ENCODE measurements at places on chromosomes 16 and 17.

GRCh38 chr17:61460796-61461585, 8.8 kb downstream of the TBX4 start:
- no peak for DNase-seq

DNA sequence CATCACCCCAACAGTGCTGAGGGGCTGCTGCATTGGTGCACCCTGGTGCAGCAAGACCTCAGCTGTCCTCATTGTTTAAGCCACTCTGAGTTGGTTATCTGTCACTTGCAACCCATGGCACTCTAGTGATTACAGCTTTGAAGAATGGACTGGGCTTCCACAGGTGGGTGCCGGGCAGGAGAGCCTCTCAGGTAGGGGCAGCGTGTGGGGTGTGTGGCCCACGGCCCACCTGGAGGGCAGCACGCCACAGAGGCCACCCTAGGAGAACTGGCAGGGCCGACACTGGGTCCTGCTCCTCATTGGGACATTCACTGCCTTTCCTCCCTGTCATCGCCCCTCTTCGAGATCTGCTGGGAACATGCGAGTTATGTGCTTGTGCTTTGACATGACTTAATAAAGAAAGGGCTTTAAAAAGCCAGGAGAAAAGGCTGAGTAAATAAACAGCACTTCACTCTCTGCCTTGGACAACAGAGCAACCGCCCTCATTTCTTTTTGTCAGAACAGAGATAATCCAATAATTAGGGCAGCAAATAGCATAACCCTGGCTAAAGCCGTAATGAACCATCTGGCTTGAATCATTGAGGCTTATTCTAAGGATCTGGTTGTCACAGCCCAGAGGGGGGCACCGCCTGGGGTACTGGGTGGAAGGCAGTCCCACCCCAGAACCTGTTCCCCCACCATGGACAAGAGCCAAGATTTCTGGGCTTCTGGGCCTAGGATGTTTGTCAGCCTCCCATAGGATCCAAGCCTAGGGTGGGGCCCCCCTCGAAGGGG, 3.0 kb downstream of the DOC2B start:
- DNase-seq, result no peak

DNA sequence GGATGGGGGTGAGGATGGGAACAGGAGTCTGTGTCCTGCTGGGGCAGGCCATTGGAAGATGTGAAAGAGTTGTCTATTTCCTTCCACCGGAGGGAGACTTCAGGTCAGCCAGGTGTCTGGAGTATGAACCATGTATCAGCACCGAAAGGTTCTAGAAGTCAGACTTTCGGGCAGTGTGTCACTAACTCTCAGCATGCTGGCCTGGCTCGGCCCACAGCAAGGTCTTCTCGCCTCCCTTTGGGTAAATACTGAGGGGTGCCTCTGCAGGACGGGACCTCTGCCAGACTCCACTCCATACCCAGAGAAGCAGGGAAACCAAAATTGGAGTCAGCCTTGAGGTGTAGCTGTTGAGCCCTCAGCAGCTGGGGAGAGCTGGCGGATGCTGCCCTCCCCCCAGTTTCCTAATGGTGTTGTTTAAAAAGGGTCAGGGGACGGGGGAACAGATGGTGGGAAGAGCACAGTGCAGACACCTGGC, 507 bp downstream of the CIITA start:
- DNase-seq, result peak; percentile 38

DNA sequence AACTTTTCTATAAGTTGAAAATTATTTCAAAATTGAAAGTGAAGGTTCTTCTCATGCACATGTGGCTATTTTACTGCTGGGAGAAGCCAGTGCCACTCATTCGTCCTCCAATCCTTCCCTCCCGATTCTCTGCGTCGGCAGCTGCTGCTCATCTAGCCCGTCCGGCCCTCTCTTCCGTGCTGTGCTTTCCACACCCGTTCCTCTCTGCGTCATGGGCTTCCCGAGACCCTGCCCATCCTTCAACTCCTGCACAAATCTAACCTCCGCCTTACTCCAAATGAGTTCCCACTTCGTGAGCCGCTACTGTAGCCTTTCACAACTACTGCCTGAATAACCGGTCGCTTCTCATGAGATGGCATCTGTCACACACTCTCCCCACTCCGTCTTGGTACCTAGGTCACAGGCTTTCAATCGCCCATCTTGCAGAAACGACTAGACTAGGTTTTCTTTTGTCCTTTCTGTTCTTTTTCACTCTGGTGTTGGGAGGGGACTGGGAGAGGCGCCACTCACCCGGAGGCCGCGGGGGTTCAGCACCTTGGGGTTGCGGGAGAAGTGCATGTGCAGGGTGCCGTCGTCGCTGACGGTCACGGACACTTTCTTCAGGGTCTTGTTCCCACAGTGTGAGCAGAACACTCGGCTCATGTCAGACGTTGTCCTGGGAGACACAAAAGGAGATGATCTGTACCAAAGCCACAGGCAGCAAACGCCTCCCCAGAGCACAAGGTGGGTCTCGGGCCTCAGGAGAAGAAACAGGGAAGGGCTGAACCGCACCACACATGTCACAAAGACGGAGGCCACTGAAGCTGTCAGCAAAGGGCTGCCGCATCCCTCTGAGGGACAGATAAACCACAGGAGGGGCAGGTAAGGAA, 10.1 kb downstream of the NOB1 start:
- no peak for DNase-seq

DNA sequence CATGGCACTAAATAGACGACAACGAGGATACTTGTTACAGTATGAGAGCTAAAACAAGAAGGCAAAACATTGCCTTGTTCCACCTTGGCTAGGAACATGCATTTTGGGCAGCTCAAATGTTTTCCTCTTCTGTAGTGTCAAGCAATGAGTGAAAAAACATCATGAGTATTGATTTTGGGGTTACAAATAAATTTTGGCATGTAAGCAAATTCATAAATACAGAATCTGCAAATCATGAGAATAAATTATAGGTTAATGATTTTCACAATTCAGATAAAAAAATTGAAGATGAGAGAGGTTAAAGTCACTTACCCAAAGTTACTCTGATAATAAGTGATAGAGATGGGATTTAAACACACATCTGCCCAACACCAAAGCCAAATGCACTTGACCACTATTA, 28.4 kb upstream of the NUFIP2 start:
- no peak for DNase-seq

- DNase-seq, result peak; percentile 79
These were observed 14.7 kb upstream of the PLLP start for GRCh38 chr16:57299009-57299718.

GRCh38 chr17:38743556-38744171, 4.5 kb downstream of the PCGF2 start:
- peak; percentile 59 for DNase-seq

DNA sequence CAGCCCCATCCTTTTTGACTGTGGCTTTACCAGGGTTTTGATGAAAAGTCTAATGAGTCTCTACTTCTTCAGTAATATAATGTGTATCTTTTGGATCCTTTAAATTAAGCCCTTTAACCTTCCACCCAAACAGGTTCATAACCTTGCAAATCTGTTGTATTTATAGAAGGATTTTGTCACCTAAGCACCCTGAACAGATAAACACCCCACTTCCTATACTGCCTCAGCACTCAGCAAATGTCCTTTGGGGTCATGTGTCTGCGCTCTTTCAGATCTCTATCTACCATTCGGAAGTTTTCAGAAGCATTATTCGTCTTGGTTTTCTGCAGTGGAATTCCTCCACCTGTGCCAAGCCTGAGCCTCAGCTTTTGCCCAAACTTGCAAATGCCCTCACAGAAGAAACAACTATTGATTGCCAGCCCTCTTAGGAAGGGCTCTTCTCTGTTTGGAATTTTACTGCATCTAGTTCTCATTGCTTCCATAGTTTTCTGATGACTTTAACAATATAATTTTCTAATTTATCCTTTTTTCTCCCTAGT, 214.8 kb upstream of the KCNJ16 start:
- no peak for DNase-seq

GRCh38 chr16:87423429-87423828, 31.3 kb downstream of the MAP1LC3B start:
- no peak for DNase-seq

DNA sequence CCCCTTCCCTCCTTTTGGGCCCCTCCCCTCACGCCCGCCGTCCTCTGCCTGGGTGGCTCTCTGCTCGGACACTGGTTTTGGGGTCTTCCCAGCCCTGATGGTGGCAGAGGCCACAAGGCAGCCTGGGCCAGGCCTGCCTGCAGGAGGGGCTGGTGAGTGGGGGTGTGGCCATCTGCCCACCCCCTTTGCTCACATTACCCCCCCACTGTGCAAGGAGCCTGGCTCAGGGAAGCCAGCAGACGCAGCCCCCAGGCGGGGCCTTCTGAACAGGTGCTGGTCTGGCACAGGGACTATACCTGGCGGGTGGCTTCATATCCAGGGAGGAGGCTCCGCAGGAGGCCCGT, 10.7 kb upstream of the ZFPM1 start:
- DNase-seq, result no peak

GRCh38 chr16:83453977-83454376, 353.8 kb upstream of the HSBP1 start:
- no peak for DNase-seq

- DNase-seq, result peak; percentile 72
These were observed 565 bp downstream of the MAP3K3 start for GRCh38 chr17:63622574-63623390.

- no peak for DNase-seq
These were observed 8.1 kb upstream of the HS3ST6 start for GRCh38 chr16:1926271-1926670.

DNA sequence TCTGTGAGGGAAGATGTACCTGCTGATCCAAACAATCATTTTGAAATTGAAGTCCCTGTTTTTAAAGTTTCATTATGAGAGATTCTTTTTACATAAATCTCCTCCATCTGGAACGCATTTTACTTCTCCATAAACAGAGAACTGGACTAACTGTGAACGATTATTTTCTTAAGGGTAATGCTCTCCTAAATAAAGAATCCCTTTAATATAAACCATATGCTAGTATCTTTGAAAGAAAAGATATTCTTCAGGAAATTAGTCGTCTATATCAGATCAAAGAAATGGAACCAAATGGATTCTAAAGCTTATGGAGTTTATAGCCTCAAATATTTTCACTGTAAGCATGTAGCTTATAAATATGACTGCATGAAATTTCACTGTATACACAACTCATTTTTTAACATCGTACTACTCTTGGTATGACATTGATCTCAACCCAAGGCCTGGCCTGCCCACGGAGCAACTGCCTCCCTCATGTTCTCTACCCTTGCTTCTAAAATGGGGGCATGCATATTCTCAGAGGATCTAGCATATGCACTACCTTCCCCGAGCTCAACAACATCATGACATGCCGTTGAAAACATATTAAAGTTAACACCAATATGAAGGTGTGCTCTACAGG, 66.4 kb downstream of the MYH10 start:
- DNase-seq, result no peak

DNA sequence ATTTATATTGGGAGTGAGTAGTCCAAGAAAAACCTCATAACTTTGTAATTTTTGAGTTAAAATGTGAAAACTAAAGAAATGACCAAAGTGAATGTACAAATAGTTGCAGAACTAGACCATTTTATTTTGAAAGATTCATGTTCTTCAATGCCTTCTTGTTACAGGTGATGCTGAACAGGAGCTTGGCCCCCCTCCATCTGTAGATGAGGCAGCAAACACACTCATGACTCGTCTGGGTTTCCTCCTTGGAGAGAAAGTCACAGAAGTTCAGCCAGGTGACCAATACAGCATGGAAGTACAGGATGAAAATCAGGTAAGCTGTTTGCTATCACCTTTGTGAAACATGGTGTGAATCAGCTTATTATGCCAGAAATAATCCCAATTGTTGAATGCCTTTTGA, 227.8 kb downstream of the TANC2 start:
- DNase-seq, result no peak

- no peak for DNase-seq
These were observed 55.7 kb upstream of the LGALS9 start for GRCh38 chr17:27575096-27575911.

DNA sequence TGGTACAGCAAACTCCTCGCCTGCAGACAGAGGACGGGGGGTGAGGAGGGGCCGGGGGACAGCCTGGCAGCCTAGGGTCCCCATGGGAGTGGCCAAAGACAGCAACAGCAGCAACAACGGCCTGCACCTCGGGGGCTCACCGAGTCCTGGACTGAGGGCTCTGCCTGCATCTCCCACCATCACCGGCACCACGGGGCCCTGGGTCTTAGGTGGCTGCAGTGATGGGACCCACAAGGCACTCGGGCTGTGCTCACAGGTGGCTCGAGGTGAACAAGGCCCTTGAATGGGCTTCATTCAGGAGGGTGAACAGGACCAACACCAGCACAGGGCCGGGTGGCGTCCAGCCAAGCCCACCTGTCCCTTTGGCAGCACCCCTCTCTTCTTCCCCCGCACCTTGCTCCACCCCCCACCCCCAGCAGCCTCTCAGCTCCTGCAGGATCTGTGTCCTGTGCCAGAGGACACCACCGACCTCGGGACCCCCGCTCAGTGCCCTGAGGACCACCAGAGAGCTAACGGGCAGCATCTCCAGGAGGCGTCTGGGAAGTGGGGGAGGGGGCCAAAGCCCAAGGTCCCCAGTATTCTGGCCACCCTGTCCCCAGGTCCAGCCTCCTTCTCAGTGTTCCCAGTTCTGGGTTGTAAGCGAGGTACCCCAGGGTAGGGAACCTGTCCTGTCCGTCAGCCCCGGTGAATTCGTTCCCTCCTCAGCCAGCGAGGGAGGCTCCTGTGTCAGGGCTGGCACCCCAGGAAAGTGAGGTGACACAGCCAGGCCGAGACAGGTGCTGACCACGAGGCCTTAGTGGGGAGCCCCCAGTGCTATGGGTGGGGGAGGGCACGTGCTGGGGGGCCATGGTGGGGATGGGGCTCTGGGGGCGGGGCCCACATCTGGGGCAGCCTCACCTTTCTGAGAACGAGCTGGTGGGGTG, 94.3 kb downstream of the TBC1D16 start:
- no peak for DNase-seq

- DNase-seq, result no peak
These were observed 62.5 kb downstream of the XYLT1 start for GRCh38 chr16:17408296-17408695.

GRCh38 chr17:16068323-16068722, 68.7 kb downstream of the TTC19 start:
- no peak for DNase-seq

GRCh38 chr17:68288375-68288774, 2.6 kb downstream of the SLC16A6 start:
- DNase-seq, result no peak

Measured in GM23338 (cell line).